Small intestine (tissue), 16 donors: ENCODE measurements at places on chromosomes 2 and 18. TPM values are rescaled to one million over a fixed set of nuclear protein-coding genes. Genes with fewer than 3 reads are reported as not detected.

Gene ALLC
- not detected for polyA plus RNA-seq

- no peak for DNase-seq
These were observed 466.6 kb downstream of the LPIN1 start for GRCh38 chr2:12212841-12213597.

- DNase-seq, result no peak
These were observed 1.3 kb upstream of the ACOXL start for GRCh38 chr2:110731064-110731463.

Gene RBKS
- polyA plus RNA-seq, result 37.3 TPM

GRCh38 chr2:196244966-196245365 lies 73.6 kb upstream of the STK17B start:
- DNase-seq, result no peak

DNA sequence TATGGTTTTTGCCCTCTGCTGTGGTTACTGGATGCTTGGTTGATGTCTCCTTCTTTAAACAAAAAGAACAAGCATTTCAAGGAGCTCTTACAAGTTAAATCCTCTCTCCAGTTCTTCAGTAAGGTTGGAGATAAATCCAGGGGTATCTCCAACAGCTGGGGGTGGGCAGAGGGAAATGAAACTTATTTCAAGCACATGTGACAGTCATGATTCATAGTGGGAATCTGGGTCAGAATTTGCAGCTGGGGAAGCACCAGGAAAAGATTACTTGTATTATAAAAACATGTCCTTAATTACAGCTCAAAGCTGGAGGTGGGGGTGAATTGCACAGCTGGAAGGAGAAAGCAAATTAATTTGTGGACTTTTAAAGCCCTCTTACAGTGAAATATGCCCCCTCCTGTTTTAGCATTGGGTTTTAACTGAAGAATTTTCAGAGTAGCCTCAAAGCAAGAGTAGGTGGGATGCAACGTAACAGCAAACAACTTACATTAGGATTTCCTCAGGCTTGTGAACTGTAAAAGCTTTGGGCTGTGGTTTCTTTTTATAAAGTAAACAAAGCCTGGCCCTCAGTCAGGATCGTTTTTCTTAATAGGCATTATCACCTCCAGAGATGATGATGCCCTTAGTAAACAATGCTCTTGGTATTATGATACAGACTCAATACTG lies 596.4 kb downstream of the NYAP2 start:
- DNase-seq, result no peak

Gene UGT1A4
- 0.66 TPM for polyA plus RNA-seq

Gene HAAO
- 23.8 TPM for polyA plus RNA-seq
